ENCODE measurements at places on chromosomes 3 and 15. TPM values are rescaled to one million over a fixed set of nuclear protein-coding genes. Genes with fewer than 3 reads are reported as not detected.
A peak's percentile ranks its signal among the peaks of the same experiment; 100 is the strongest.

DNA sequence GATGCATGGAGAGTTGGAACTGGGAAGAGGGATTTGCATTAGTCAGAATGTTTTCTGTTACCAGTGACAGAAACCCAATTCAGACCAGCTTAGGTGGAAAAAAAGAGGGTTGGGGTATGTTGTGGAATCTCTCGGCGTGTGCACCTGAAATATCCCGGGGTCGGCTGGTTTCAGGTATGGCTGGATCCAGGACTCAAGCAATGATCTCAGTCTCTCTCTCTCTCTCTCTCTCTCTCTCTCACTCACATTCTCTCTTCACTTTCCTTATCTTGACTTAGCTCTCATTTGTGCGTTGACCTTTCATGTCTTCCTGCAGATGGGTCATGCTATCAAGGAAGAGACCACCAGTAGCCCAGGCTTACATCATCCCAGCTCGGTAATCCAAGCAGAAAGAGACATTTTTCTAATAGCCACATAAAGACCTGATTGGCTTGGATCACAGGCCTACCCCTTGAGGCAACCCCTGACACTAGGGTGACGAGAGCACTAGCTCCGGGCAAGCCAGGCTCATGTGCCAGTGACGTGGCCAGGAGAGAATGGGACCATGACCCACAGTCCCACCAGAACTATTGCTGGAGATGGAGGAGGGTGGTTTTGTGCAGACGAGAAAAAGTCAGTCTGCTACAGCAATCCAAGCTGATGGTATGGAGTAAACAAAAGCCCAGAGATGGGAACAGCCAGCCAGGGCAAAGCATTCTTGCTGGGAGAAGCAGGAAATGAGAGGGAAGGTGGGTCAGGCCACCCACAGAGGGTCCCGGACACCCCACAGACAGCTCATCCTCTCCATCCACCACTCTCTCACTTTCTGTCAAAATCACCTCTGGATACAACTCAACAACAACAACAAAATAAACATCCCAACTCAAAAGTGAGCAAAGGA lies 91.7 kb downstream of the CHSY1 start:
- H3K27ac ChIP-seq, result no peak overlapping the region
- no peaks in the 10 kb centered on the region for H3K4me1 ChIP-seq
- no peaks in the 10 kb centered on the region for H3K27me3 ChIP-seq
- H3K4me3 ChIP-seq, result no peak overlapping the region
- no peaks in the 10 kb centered on the region for H3K36me3 ChIP-seq
- DNase-seq, result no peak

DNA sequence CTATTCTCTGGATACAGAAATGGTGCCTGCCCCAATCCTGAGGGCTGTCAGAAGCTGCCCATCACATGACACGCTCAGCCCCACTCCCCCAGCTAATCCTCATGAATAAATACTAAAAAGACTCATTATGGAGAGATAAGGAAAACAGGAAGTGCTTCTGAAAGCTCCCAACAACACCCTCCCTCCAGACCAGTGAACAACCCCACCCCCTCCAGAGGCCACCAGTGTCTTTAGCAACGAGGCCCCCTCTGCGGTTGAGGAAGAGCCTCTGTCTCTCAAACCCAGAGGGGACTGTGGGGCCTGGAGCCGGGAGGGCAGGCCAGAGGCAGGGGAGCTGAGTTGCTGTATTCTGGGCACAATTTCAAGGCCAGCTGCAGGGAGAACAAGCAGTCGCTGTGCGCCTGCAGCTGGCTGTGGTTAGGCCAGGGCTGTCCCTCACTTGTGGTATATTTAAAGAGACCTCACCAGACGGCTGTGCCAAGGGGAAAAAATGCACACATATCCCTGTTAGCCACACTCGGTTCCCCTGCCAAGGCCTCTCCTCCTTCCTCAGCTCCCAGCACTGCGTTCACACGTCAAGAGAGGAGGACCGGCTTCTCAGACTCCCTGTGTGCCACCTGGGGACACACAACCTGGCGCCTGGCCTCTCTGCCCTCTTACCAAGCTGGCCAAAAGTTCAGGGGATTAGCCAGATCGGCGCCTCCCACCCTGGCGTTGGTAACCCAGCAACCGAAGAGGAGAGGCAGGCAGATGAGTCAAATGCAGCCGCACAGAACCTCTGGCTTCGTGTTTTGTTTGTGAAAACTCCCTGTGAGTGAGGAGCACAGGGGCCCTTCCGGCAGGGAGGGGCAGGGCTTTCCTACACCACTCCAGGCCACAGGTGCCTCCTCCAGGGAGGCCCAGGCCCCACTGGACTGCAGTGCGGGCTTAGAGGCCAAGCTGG lies 101.2 kb upstream of the ETV5 start:
- peak overlapping the region; percentile 51 for H3K27ac ChIP-seq
- peak; percentile 72 for DNase-seq

Gene HRH1
- total RNA-seq, result 12.0 TPM

GRCh38 chr3:189338366-189338765 lies 166.6 kb downstream of the TPRG1 start:
- no peaks in the 10 kb centered on the region for H3K36me3 ChIP-seq
- no peak overlapping the region for H3K4me3 ChIP-seq
- no peaks in the 10 kb centered on the region for H3K4me1 ChIP-seq
- no peak for DNase-seq
- H3K27me3 ChIP-seq, result no peaks in the 10 kb centered on the region

Gene STAC
- 25.3 TPM for total RNA-seq

GRCh38 chr3:33791477-33792166 lies 6.8 kb upstream of the PDCD6IP start:
- H3K27me3 ChIP-seq, result no peaks in the 10 kb centered on the region
- H3K27ac ChIP-seq, result no peak overlapping the region
- H3K4me1 ChIP-seq, result no peaks in the 10 kb centered on the region
- no peak for DNase-seq
- H3K4me3 ChIP-seq, result no peak overlapping the region
- no peaks in the 10 kb centered on the region for H3K36me3 ChIP-seq

- no peak overlapping the region for H3K4me3 ChIP-seq
- no peak overlapping the region for H3K27ac ChIP-seq
- DNase-seq, result no peak
- no peaks in the 10 kb centered on the region for H3K36me3 ChIP-seq
- H3K4me1 ChIP-seq, result peaks cover 14% of the 10 kb centered on the region
These were observed 107.4 kb downstream of the IGF1R start for GRCh38 chr15:98755781-98756180.

GRCh38 chr3:20772869-20773268 lies 586.9 kb upstream of the SGO1 start:
- no peaks in the 10 kb centered on the region for H3K36me3 ChIP-seq
- H3K27me3 ChIP-seq, result no peaks in the 10 kb centered on the region
- no peak overlapping the region for H3K4me3 ChIP-seq
- DNase-seq, result no peak
- H3K4me1 ChIP-seq, result no peaks in the 10 kb centered on the region

DNA sequence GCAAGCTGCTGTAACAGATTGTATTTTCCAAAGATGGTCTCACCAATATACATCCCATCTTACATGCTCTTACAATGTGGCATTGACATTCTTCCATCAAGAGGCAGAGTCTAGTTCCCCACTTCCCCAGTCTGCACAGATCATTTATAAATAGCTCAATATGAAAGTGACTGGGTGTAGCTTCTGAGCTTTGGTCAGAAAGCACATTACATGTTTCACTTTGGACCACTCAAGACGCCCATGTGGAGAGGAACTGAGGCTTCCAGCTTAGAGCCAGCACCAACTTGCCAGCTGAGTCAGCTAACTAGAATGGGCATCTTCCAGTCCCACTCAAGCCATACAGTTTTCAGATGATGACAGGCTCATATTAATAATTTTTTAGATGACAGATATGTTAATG lies 45.5 kb downstream of the GREM1 start:
- H3K4me3 ChIP-seq, result no peak overlapping the region
- no peak for DNase-seq
- no peak overlapping the region for H3K27ac ChIP-seq

Gene CEP19
- 1.6 TPM for total RNA-seq

GRCh38 chr15:65937476-65937875 lies 68.2 kb downstream of the RAB11A start:
- H3K27ac ChIP-seq, result no peak overlapping the region
- DNase-seq, result no peak
- no peak overlapping the region for H3K4me3 ChIP-seq
- no peaks in the 10 kb centered on the region for H3K4me1 ChIP-seq

DNA sequence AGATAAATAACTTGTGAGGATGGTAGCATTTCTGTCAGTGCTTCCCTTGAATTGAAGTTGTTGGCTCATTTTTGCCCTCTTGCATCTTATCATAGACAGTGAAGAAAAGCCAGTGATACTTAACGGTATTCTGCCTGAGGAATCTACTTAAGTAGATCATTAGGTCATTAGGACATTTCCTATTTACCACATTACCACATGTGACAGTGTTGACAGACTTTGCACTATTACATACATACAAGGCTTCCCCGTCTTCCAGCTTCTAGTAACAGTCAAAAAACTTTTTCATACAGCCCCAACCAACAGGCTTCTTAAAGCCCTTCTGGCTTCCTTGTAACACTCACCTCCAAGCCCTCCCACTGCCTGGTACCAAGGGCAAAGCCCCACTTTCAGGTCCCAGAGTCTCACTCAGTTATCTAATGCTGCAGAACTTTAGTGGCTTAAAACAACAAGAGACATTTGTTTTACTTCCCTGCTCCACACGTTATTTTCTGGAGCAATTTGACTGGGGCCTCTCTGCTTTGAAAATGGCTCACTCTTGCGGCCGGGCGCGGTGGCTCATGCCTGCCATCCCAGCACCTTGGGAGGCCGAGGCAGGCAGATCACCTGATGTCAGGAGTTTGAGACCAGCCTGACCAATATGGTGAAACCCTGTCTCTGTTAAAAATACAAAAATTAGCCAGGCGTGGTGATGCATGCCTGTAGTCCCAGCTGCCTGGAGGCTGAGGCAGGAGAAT lies 40.0 kb downstream of the ASB7 start:
- H3K4me1 ChIP-seq, result peaks cover 4% of the 10 kb centered on the region
- H3K27ac ChIP-seq, result no peak overlapping the region
- no peaks in the 10 kb centered on the region for H3K36me3 ChIP-seq

Gene LYZL4
- total RNA-seq, result not detected

GRCh38 chr3:78614486-78614885 lies 1153.3 kb downstream of the ROBO1 start:
- H3K4me3 ChIP-seq, result no peak overlapping the region
- DNase-seq, result no peak
- no peaks in the 10 kb centered on the region for H3K36me3 ChIP-seq
- no peaks in the 10 kb centered on the region for H3K4me1 ChIP-seq
- H3K27ac ChIP-seq, result no peak overlapping the region

DNA sequence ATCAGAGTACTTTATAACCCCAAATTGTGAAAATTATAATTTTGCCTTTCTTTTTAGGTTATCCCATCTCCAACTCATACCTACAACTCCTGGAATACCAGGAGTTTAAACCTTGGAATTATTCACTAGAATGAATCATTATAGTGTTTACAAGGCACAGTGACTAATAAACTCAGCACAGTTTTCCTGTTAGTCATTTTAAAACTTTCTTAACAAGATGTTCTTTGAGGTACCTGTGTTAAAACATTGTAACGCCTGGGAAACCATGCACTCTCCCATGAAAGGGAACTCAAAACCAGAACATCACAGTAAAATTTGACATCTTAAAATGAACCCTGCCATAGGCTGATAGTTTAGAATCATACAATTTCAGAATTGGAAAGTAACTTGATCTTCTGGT lies 132.4 kb upstream of the OSTN start:
- no peak overlapping the region for H3K27ac ChIP-seq
- no peaks in the 10 kb centered on the region for H3K36me3 ChIP-seq

Gene SST
- total RNA-seq, result not detected

DNA sequence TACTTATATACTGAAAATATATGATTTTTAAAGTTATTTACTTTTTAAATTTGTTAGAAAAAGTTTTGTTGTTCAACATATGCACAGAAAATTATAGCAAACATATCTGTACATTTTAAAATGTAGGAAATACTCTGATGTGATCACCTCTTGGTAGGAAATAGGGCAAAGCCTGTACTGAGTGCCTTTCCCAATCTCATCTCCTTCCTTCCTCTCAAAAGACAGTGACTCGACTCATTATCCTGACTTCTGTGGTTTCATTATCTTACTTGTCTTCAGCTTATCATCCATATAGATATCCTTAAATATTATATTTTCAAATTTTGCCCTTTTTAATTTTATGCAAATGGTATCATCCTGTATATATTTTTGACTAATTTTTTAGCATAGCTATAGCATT lies 18.4 kb upstream of the ALCAM start:
- no peak for DNase-seq
- no peaks in the 10 kb centered on the region for H3K36me3 ChIP-seq

Gene PROK2
- total RNA-seq, result 4.1 TPM

- H3K4me3 ChIP-seq, result no peak overlapping the region
- H3K27ac ChIP-seq, result no peak overlapping the region
- peaks cover 7% of the 10 kb centered on the region for H3K4me1 ChIP-seq
- H3K27me3 ChIP-seq, result no peaks in the 10 kb centered on the region
- peaks cover 16% of the 10 kb centered on the region for H3K36me3 ChIP-seq
These were observed 3.1 kb downstream of the PLXNA1 start for GRCh38 chr3:126986001-126986400.

Gene PPCDC
- total RNA-seq, result 13.1 TPM

Gene EFCC1
- 17.2 TPM for total RNA-seq

DNA sequence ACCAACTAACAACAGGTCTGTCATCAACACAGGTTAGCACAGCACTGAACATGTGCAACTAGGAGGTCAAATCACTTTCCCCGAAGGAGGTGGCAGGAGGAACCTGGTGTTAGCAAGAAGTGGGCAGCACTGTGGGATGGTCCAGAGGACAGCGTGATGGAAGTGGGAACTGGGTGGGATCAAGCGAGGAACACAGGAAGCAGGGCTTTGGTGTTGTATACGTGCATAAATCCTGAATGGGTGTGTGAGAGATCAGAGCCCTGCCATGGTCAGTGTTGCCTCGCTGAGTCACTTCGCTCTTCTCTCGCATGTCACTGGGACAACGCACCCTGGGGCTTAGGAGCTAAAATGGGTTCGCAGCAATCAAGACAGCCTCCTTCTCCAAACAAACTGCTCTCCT lies 62.1 kb downstream of the MOBP start:
- H3K27ac ChIP-seq, result no peak overlapping the region
- DNase-seq, result no peak
- no peak overlapping the region for H3K4me3 ChIP-seq
- H3K36me3 ChIP-seq, result no peaks in the 10 kb centered on the region
- H3K4me1 ChIP-seq, result no peaks in the 10 kb centered on the region

Gene SLC2A2
- not detected for total RNA-seq

DNA sequence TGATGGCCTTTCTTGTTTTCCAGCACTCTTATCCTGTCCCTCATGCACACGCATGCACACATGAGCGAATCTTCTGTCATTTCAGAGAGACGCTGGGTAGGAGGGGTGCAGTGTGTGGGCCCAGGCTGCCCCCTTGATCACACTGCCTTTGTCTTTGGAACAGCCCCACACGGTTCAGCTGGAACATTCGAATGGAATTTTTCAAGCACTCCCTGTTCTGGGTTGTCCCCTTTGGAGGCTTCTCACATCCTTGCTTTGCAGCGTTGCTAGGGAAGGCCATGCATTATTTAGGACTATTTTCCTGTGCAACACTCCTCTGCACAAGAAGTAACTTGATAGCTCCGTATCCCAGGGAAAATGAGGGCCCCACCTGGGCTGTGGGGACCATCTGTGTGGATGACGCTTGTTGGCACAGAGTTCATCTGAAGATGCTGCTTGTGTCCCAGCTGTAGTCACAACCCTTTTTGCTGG lies 78.4 kb downstream of the SPSB4 start:
- no peaks in the 10 kb centered on the region for H3K4me1 ChIP-seq
- H3K27ac ChIP-seq, result no peak overlapping the region
- H3K4me3 ChIP-seq, result no peak overlapping the region
- no peak for DNase-seq

- H3K27me3 ChIP-seq, result no peaks in the 10 kb centered on the region
- no peaks in the 10 kb centered on the region for H3K36me3 ChIP-seq
- H3K27ac ChIP-seq, result no peak overlapping the region
- no peaks in the 10 kb centered on the region for H3K4me1 ChIP-seq
These were observed 542.6 kb downstream of the ZBBX start for GRCh38 chr3:166837535-166837934.
